ENCODE measurements at places on chromosomes 16 and 17.
A peak's percentile ranks its signal among the peaks of the same experiment; 100 is the strongest.

DNA sequence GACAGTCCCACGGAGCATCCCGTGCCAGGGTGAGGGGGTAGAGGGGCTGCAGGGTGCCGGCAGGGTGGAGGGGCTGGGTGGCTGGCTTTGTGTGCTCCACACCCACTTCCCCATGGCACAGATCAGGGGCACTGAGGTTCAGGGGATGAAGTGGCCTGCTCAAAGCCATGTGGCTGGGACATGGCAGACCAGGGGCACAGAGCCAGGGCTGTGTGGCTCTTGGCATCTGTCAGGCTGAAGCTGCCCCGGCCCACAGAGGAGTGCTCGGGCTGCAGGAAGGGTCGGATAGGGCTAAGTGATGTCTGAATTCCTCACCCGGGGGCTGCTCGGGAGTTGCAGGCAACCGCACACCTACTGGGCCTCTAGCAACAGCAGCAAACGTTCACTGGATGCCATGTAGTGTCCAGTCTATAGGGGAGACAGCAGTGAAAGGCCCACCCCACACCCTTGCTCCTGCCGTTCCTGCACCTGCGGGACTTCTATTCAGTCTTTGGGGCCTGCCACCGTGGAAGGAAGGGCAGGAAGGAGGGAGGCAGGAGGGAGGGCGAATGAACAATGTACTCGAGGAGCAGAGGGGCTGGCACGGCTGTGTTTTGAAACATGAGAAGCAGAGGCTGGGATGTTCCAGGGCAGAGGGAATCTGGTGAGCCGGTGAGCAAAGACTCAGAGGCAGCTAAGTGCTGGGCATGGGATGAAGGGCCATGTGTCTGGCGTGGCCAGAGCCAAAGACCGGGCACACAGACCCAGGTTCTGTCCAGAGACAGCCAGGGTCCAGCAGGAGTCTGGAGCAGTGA lies 15.1 kb downstream of the SLC5A10 start:
- no peak for DNase-seq

DNA sequence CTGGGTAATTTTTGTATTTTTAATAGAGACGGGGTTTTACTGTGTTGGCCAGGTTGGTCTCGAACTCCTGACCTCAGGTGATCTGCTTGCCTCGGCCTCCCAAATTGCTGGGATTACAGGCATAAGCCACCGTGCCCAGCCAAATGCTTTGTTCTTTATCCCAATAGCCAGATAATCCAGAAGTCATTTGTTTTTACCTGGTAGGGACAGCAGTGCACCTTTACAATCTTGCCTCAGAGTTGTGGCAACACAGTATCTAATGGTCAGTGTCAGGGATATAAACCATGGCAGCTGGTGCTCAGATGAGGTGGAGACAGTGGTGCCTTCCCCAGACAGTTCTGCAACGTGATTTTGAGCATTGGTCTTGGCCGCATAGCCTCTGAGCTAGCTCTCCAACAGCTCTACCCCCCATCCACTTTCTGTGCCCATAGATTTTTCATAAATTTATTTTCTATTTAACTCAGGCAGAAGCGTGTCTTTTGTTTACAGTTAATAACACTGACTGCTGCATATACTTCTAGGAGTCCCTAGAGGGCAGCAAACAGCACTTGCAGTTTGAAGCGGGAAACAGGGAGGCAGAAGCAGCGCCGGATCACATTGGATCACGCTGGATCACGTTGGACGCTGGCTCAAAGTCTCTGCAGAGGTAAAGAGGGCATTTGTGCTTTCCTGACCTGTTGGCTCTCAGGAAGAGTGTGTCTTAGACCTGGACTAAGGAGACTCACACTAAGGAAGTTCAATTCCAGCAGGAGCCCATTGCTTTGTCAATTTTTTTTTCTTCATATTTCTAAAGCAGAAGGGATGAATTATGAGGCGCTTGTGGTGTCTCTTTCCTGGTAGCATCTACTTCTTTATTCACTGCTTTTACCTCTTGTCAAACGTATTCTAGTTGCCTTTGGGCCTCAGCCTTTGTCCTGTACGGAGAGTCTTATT lies 5.1 kb upstream of the GGT6 start:
- peak; percentile 68 for DNase-seq

DNA sequence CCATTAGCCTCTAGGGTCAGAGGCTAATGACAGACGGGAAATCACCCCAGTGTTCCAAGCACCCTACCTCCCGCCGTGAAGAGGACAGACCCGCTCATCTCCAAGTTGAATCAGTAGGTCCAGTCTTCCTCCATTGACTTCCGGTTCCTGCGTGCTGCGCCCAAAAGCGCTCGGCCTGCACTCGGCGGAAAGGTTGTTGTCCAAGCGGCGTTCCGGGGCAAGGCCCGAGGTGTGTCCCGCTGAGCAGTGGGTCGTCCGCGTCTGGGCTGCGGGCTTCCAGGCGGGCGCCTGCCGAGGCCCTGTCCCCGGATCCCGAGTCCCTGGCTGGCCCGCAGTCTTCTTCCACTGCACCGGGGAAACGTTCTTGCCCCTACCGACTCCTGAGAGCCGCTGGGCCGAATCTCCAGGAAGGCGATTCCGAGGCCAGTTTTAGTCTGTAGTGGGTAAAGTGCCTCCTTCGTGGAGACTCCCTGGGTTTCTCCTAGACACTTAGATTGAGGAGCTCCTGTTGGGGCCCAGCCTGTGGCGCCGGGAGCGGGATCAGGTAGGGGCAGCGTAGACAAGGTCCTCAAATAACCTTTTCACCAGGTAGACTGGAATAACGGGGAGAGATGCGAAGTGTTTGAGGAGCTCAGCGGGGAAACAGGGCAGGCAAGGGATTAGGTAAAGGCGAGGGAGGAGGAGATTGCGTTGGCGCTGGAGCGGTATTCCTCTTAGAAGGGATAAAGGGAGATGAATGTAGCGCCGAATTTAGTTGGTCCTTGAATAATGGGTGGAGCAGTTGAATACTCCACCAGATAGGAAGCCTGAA lies at the start of gene TEFM:
TSS of gene TEFM (minus strand) at position 138 of the 811 bp plus-strand sequence. CDS start at position 98, 40 bp downstream.
- peak; percentile 92 for DNase-seq

- no peak for DNase-seq
Observed at GRCh38 chr17:15194859-15195277, 70.3 kb downstream of the PMP22 start.

DNA sequence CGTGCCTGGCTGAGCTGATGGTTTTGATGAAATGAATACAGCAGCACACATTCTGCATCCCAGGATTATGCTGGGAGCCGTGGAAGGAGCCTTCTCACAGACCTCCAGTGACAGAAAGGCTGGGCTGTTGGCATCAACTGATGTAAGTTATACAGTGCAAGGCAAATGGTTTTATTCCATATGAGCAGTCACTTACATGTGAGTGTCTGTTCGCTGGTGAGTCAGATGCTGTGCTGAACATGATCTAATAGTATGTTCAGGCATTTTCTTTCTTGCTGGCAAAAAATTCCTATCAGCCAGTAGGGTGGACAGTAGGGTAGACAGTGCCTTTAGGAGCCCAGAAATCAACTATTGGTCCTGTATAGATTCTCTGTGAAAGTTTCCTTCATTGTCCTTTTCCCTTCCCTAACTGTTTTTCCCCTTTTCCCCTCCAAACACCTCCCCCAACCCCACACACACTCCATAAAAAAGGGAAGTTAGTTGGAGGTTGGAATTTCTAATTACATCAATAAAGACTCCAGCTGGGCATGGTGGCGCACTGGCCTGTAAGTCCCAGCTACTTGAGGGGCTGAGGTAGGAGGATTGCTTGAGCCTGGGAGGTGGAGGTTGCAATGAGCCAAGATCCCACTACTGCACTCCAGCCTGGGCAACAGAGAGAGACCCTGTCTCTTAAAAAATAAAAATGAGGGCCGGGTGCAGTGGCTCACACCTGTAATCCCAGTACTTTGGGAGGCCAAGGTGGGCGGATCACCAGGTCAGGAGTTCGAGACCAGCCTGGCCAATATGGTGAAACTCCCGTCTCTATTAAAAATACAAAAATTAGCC lies 36.2 kb downstream of the LDHD start:
- DNase-seq, result peak; percentile 30

DNA sequence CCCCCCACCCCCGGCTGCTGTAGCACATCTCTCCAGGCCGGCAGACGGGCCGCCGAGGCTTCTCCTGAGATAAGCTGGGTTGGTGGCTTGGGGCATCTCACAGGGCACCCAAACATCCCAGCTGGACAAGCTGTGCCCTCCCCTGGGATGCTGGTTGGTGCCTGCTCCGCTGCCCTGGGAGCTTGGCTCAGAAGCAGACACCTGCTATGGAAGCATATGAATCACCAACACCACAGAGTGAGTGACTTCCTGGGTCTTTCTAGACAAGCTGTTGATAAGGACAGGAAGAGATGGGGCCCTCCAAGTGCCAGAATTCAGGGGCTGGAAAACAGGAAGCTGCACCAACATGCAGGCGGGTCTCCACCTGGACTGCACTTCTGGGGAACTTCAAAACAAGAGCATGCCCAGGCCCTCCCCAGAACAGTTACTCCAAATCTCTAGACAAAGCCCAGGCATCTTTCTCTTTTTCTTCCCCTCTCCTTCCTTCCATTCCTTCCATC lies 13.7 kb downstream of the C16orf95 start:
- DNase-seq, result peak; percentile 93

- DNase-seq, result no peak
Observed at GRCh38 chr17:81161972-81162371, 3.3 kb upstream of the PVALEF start.

All from Kasumi-1 (cell line).